Lung (tissue), 17 donors: ENCODE measurements at places on chromosomes 7 and 10. TPM values are rescaled to one million over a fixed set of nuclear protein-coding genes. Genes with fewer than 3 reads are reported as not detected.

DNA sequence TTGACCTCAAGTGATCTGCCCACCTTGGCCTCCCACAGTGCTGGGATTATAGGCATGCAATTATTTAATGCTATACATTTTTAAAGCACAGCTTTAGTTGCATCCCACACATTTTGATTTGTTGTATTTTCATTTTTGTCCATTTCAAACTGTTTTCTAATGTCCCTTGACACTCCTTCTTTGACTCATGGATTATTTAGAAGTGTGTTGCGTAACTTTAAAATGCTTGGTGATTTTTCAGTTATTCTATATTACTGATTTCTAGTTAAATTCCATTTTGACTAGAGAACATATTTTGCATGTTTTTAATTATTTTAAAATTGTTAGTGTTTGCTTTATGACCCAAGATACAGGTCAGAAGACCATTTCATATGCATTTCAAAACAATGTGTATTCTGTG, 28.8 kb downstream of the EVX1 start:
- H3K36me3 ChIP-seq: no peaks in the 10 kb centered on the region
- no peak overlapping the region for H3K27ac ChIP-seq
- H3K4me1 ChIP-seq: no peaks in the 10 kb centered on the region
- H3K27me3 ChIP-seq: no peaks in the 10 kb centered on the region
- DNase-seq: no peak

- no peak overlapping the region for H3K27ac ChIP-seq
- no peak overlapping the region for H3K4me3 ChIP-seq
- peaks cover 1% of the 10 kb centered on the region for H3K36me3 ChIP-seq
- DNase-seq: no peak
- peaks cover 10% of the 10 kb centered on the region for H3K4me1 ChIP-seq
These were observed 2.0 kb downstream of the MASTL start for GRCh38 chr10:27157150-27157549.

GRCh38 chr7:148245381-148245780, 345.2 kb upstream of the C7orf33 start:
- H3K36me3 ChIP-seq: no peaks in the 10 kb centered on the region
- H3K27ac ChIP-seq: no peak overlapping the region
- H3K27me3 ChIP-seq: no peaks in the 10 kb centered on the region
- H3K4me1 ChIP-seq: peaks cover 9% of the 10 kb centered on the region
- DNase-seq: no peak

GRCh38 chr10:49585387-49585786, 24.7 kb upstream of the SLC18A3 start:
- no peaks in the 10 kb centered on the region for H3K36me3 ChIP-seq
- no peak overlapping the region for H3K27ac ChIP-seq
- H3K4me3 ChIP-seq: no peak overlapping the region
- H3K27me3 ChIP-seq: no peaks in the 10 kb centered on the region
- DNase-seq: no peak

- no peaks in the 10 kb centered on the region for H3K27me3 ChIP-seq
- DNase-seq: peak; percentile 17
- H3K27ac ChIP-seq: no peak overlapping the region
- H3K36me3 ChIP-seq: peaks cover 2% of the 10 kb centered on the region
These were observed 24.6 kb downstream of the PAPOLB start for GRCh38 chr7:4837041-4837802.

- H3K4me1 ChIP-seq: peaks cover 4% of the 10 kb centered on the region
- H3K4me3 ChIP-seq: no peak overlapping the region
- H3K27ac ChIP-seq: no peak overlapping the region
These were observed 104.9 kb downstream of the DOCK4 start for GRCh38 chr7:112101201-112101846.

- no peak for DNase-seq
- H3K27ac ChIP-seq: peak overlapping the region; percentile 94
- no peaks in the 10 kb centered on the region for H3K27me3 ChIP-seq
These were observed 515 bp downstream of the FASTK start for GRCh38 chr7:151080067-151080521.

DNA sequence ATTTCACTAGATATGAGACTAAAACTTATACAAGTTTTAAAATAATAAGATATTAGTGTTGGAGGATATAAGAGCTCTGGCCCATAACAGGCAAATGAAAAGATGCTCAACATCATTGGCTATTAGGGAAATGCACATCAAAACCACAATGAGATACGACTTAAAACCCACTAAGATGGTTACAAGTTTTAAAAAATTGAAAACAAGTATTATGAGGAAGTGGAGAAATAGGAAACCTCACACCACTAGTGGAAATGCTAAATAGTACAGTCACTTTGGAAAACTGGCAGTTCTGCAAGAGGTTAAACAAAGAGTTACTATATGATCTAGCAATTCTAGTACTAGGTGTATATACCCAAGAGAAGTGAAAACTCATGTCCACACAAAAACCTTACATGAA, 17.2 kb downstream of the PANK1 start:
- H3K36me3 ChIP-seq: no peaks in the 10 kb centered on the region
- H3K27ac ChIP-seq: no peak overlapping the region
- peaks cover 9% of the 10 kb centered on the region for H3K4me1 ChIP-seq
- H3K27me3 ChIP-seq: no peaks in the 10 kb centered on the region
- DNase-seq: no peak

GRCh38 chr7:156753630-156754029, 113.1 kb downstream of the RNF32 start:
- no peaks in the 10 kb centered on the region for H3K27me3 ChIP-seq
- no peak overlapping the region for H3K4me3 ChIP-seq

DNA sequence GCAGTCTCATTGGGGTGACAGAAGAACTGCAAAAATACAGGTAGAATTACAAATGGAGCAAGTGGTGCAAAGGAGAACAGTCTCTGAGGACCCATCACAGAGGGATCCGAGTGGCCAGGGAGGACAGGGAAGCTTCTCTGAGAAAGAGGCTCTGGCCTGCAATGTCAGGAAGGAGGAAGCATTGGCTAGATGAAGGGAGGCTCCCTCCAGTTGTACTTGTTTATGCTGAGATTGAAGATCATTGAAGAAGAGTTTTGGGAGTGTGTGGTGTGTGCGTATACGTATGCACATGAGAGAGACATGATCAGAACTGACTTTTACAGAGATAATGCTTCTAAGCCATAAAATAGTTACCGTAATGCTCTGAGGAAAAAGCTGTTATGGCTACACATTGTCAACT, 274.7 kb upstream of the FZD8 start:
- no peaks in the 10 kb centered on the region for H3K36me3 ChIP-seq
- H3K4me1 ChIP-seq: no peaks in the 10 kb centered on the region
- H3K27me3 ChIP-seq: no peaks in the 10 kb centered on the region
- no peak overlapping the region for H3K4me3 ChIP-seq
- DNase-seq: no peak

GRCh38 chr7:112510001-112510742, 29.4 kb downstream of the LSMEM1 start:
- H3K4me3 ChIP-seq: no peak overlapping the region
- H3K27ac ChIP-seq: no peak overlapping the region
- no peak for DNase-seq
- H3K27me3 ChIP-seq: no peaks in the 10 kb centered on the region
- H3K4me1 ChIP-seq: no peaks in the 10 kb centered on the region
- H3K36me3 ChIP-seq: no peaks in the 10 kb centered on the region

DNA sequence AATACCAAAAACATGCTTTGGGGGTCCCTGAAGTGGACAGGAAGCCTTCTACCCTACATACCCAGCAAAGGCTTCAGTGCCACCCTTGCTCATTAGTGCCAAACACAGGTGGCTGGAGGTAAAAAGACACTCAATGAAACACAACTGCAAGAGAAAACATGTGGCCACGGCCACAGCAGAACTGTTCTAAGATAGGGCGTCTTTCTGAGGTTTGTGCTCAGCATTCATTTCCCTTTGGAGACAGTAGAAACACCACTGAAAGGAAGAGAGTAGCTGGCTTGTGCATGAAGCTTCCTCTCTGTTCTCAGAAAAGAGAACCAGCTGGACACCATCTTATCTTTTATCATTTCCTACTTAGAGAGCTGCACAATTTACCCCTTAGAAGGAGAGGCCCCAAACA, 143.0 kb downstream of the PLXNA4 start:
- H3K27ac ChIP-seq: no peak overlapping the region

DNA sequence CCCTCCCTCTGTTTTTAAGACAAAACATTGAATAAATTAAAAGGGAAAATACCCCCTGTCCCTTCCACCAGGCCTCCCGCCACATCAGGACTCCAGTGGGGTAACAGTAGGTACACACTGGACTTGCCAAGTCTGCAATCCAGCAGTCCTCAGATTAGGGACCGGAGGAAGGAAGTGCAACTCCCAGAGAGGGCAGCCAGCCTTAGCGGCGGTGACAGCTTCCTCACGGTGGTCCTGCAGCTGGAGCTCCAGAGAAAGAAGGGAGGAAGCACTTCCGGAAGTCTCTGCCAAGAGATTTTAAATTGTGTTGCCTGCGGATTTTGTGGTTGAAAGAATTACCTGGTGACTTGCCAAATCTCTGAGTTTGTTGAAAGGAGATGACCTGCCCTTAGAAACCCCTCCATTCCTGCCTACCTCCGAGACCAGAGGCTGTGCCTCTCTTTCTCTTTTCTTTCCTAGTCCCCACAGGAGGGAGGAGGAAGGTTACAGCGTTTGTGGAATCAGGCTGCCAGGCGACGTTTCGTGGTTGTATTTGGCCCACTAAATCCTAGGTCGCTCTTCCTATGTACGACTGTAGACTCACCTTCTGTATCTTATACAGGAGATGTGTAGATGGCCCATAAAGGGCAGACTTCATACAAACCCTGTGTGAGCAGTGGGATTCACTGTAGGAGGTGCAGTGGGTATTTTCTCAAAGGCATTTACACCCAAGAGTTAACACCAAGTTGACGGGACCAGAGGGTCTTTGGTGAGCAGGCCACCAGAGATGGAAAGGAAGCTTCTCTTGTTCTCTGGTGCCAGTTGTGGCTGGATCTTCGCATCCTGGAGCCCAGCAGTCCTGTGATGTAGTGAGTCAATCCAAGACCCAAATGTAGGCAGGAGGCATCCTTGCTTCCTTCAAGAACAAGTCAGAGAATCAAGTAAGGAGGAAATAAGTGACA, 77.9 kb downstream of the INSIG1 start:
- peaks cover 7% of the 10 kb centered on the region for H3K27me3 ChIP-seq
- DNase-seq: peak; percentile 69
- no peak overlapping the region for H3K4me3 ChIP-seq
- no peaks in the 10 kb centered on the region for H3K4me1 ChIP-seq

DNA sequence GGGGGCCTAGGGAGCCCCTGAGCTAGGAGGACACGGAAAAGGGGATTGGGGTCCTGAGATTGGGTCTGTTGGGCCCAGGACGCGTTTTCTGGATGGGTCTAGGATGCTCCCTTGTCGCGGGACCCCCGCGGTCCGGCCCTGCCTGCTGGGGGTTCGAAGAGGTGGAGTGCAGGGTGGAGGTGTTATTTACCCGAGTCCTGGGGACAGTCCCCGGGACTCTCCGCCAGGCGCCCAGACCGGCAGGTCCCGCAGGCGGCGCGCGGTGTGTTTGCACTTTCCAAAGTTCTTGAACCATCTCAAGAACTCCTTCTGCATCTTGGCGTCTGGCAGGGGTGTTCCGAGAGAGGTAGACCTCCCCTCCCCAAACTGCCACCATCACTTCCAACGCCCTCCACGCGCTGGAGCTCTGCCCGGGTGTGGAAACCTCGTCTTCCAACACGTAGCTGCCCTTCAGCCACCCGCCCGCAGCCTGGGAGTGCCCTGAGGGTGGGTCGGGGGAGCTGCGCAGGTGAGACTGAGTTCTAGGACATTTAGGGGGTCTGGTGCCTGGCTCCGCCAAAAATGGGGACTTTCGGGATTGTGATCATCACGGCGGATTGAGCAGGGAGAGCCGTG, 569 bp downstream of the CAV1 start:
- H3K4me1 ChIP-seq: peaks cover 9% of the 10 kb centered on the region
- peak overlapping the region; percentile 92 for H3K27ac ChIP-seq
- DNase-seq: peak; percentile 48

DNA sequence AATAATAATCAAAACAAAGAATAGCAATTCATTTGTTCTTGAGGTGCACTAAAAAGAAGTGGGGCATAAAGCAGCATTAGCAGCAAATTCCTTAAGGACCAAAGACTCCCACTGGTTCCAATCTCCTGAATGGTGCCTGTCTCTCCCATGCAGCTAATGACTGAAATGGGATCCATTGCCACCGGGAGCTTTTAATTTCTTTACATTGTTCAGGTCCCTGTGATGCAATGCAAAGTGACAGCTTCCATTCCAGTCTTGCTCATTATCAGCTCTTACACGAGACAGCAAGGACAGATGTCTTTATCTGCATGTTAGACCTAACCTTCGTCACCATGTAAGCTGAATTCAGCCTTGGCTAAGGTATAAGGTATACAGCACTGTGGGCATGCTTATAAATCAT, 148.1 kb downstream of the POU6F2 start:
- H3K4me3 ChIP-seq: no peak overlapping the region
- no peaks in the 10 kb centered on the region for H3K4me1 ChIP-seq
- no peaks in the 10 kb centered on the region for H3K36me3 ChIP-seq
- DNase-seq: no peak
- H3K27me3 ChIP-seq: no peaks in the 10 kb centered on the region

GRCh38 chr7:85052894-85053293, 134.0 kb downstream of the SEMA3D start:
- H3K27me3 ChIP-seq: no peaks in the 10 kb centered on the region
- H3K27ac ChIP-seq: no peak overlapping the region
- H3K4me3 ChIP-seq: no peak overlapping the region
- H3K36me3 ChIP-seq: no peaks in the 10 kb centered on the region

GRCh38 chr7:79137942-79138341, 315.5 kb downstream of the MAGI2 start:
- H3K4me3 ChIP-seq: no peak overlapping the region
- no peak overlapping the region for H3K27ac ChIP-seq
- no peaks in the 10 kb centered on the region for H3K36me3 ChIP-seq
- no peaks in the 10 kb centered on the region for H3K4me1 ChIP-seq
- H3K27me3 ChIP-seq: no peaks in the 10 kb centered on the region

GRCh38 chr10:13891128-13892000, 304.6 kb downstream of the PRPF18 start:
- peak overlapping the region; percentile 50 for H3K4me3 ChIP-seq
- no peaks in the 10 kb centered on the region for H3K36me3 ChIP-seq
- peak overlapping the region; percentile 82 for H3K27ac ChIP-seq
- H3K27me3 ChIP-seq: no peaks in the 10 kb centered on the region
- no peaks in the 10 kb centered on the region for H3K4me1 ChIP-seq

DNA sequence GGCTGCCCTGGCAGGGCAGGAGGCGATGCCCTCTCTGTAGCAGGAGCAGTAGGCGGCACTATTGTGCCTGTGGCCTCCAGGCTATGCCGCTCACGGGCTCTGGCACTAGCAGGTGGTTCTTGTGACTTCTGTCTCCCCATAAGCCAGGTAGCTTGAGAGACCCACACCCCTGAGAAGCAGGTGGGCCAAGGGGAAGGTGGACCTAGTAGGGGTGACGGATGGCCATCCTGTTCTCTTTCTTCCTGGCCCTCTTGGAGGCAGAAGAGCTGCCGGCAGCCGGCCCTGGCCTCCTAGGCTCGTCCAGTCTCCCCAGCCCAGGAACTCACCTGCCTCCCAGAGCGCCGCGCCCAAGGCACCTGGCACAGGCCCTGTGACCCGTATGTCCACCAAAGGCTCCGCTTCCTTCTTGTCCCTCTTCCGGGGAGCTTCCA, 15.4 kb downstream of the MMRN2 start:
- no peak for DNase-seq
- H3K4me1 ChIP-seq: no peaks in the 10 kb centered on the region
- H3K27ac ChIP-seq: no peak overlapping the region
- no peak overlapping the region for H3K4me3 ChIP-seq
- H3K36me3 ChIP-seq: no peaks in the 10 kb centered on the region

The GBX1 gene
- not detected for polyA plus RNA-seq

The NACAD gene
- 0.85 TPM for polyA plus RNA-seq

The SYT15 gene
- polyA plus RNA-seq: 18.4 TPM

The TRIM50 gene
- polyA plus RNA-seq: 0.02 TPM

The GPRIN2 gene
- 35.0 TPM for polyA plus RNA-seq

The TMEM196 gene
- not detected for polyA plus RNA-seq

The PLXDC2 gene
- 11.8 TPM for polyA plus RNA-seq

The CYCS gene
- 46.7 TPM for polyA plus RNA-seq

The MBL2 gene
- not detected for polyA plus RNA-seq

The SPDYE5 gene
- polyA plus RNA-seq: not detected

The NAPEPLD gene
- 4.8 TPM for polyA plus RNA-seq

The GPER1 gene
- polyA plus RNA-seq: 3.7 TPM

The FLNC gene
- 2.2 TPM for polyA plus RNA-seq

The NKX1-2 gene
- polyA plus RNA-seq: not detected
